ENCODE measurements at places on chromosomes 16 and 17.

DNA sequence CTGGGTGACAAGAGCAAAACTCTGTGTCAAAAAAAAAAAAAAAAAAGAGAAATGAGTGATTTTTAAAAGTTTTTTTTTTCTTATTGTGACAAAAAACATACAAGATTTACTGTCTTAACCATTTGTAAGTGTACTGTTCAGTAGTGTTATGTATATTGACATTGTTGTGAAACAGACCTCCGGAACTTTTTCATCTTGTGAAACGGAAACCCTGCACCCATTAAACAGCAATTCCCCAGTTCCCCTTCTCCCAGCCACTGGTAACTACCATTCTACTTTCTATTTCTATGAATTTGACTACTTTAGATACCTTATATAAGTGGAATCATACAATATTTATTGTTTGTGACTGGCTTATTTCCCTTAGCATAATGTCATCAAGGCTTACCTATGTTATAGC is 18.7 kb downstream of the DUS2 start:
- DNase-seq, result no peak

GRCh38 chr17:6352801-6353560 is 81.9 kb downstream of the AIPL1 start:
- no peak for DNase-seq

- peak; percentile 14 for DNase-seq
These were observed 95.2 kb downstream of the CCDC182 start for GRCh38 chr17:57649731-57650484.

DNA sequence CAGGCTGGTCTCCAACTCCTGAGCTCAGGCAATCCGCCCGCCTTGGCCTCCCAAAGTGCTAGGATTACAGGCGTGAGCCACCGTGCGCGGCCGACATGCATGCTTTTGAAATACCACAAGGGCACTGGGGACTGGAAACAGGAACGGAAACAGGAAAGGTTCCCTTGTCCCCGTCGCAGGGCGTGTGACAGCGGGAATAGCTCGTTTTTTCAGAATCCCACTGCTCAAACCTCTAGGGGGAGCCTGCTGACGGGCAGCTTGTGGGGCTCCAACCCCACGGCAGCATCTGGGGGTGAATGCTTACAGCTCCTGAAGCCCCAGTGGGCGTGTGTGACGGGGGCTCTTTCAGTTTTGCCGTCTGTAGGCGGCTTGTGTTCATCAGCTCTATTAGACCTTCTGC is 18.8 kb upstream of the ASGR2 start:
- DNase-seq, result peak; percentile 88

- DNase-seq, result peak; percentile 52
These were observed 115.1 kb downstream of the HIC1 start for GRCh38 chr17:2170023-2170422.

GRCh38 chr17:78343187-78343542 is 16.7 kb downstream of the SOCS3 start:
- DNase-seq, result peak; percentile 89

DNA sequence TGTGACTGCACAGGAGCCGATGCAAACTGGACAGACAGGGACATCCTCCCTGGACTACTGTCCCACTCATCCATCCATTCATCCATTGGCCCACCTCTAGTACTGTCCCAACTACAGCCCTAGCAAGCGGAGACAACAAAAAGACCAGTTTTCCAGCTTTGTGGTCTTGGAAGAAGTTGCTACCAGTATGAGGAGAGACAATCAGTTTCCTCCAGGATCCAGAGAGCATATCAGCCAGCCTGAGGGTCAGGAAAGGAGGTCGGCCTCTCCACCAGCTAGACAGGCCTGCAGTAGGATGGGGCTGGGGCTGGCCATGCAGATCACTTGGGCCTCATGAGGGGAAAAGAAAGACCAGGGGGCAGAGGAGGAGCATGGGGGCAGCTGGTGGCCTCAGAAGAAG is 16.8 kb downstream of the KRT33A start:
- no peak for DNase-seq

- no peak for DNase-seq
These were observed 66.7 kb upstream of the DHX40 start for GRCh38 chr17:59498530-59499307.

- DNase-seq, result peak; percentile 23
These were observed 151.2 kb downstream of the TANC2 start for GRCh38 chr17:63116967-63117830.

GRCh38 chr16:3023415-3023668 is 400 bp downstream of the HCFC1R1 start:
- no peak for DNase-seq

- DNase-seq, result no peak
These were observed 23.7 kb upstream of the ACSF3 start for GRCh38 chr16:89069920-89070319.

DNA sequence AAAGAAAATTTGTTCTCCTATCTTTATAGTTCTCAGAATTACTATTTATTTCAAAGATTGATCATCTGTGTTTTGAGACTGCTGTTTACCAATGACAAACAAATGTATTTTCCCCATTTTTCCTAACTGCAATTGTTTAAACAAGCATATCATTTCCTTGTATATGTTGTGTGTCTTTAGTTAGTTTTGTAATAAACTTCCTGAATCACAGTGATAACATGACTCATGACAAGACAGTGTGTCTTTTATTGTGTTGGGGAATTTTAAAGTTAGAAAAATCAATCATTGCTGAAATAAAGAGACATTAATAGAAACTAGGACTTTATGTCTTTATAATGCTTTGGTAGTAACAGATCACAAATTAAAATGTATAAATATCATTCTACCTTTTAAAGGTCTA is 348.5 kb downstream of the KCNJ2 start:
- DNase-seq, result no peak

DNA sequence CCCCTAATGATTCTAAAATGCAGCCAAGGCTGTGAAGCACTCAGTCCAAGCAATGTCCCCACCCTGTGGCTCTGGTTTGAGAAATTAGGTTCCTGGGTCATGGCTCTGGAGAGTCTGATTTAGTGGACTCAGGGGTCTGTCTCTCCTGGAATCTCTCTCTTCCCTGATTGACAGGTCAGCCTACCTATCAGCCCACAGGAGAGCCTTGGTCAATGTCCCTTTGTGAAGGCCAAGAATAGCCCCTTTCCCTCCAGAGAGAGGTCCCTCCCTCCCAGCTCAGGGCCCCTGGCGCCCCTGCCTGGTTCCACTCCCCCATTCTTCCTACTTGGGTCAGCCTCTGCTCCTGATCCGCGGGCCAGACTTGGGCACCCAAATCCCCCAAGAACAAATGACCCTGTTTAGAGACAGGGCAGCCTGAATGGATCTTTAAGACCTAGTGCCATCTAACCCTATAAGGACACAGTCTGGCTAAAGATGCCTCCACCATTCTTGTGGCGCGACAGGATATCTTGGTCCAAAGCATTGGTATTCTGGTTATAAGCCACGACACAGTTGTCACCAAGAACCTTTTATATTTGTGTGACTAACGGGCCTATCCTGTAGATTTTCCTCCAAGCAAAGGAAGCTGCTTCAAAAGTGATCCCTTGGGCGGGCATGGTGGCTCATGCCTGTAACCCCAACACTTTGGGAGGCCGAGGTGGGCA is 38.3 kb upstream of the PRSS54 start:
- no peak for DNase-seq

DNA sequence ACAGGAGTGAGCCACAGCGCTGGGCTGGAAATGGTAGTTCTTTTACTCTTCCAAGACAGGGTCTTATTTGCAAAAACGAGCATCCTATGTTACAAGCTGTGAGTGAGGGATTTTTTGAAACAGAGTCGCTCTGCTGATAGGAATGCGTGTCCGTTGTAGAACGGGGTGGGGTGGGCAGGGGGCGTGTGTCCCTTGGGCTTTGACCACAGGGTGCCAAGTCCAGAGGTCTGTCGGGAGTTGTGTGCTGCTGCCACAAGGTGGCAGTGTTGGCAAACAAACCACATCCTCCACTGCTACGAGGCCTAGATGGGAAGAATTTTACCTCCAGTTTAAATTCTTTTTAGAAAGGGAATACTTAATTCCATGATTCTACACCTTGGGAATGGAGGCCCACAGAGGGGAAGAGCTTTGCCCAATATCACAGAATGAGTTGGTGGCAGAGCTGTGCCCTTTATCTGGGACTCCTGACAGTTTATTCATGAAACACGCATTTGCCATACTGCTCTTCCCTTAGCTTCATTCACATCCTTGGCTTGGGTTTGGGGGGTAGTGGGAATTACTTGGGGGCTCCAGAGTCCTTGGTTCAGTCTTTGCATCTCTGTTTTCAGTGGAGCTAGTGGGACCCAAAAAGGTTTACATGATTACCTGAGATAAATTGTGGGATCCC is 30.6 kb upstream of the ETV4 start:
- DNase-seq, result peak; percentile 76
